ENCODE measurements at places on chromosomes 16 and 17.

GRCh38 chr17:6454495-6455320, 10.5 kb downstream of the PIMREG start:
- no peak for DNase-seq

GRCh38 chr17:27466376-27466742, 10.1 kb downstream of the KSR1 start:
- no peak for DNase-seq

GRCh38 chr17:75720656-75721462, at the start of gene ITGB4:
Gene ITGB4, plus strand, starts transcription at chr17:75721459. Its CDS starts 3,245 bp downstream, at chr17:75724704.
- peak; percentile 44 for DNase-seq

DNA sequence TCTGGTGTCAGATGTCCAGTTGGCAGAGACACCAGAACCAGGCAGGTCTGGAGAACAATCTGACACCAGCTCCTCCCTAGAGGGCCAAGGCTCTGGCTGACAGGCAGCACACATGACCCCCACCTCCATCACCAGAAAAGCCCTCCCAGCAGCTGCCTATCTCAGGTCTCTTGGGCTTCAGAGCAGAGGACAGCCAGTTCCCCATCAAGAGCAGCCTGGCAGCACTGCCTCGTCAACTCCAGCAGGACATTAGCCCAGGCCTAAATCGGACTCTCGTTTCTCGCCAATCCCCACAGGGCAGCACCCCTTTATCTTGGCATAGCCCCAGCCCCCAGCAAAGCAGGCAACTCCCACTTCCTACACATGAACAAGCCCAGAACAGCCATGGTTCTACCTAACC, 4.4 kb downstream of the JUP start:
- DNase-seq, result no peak

GRCh38 chr17:28090551-28090950, 48.1 kb downstream of the NLK start:
- DNase-seq, result no peak

DNA sequence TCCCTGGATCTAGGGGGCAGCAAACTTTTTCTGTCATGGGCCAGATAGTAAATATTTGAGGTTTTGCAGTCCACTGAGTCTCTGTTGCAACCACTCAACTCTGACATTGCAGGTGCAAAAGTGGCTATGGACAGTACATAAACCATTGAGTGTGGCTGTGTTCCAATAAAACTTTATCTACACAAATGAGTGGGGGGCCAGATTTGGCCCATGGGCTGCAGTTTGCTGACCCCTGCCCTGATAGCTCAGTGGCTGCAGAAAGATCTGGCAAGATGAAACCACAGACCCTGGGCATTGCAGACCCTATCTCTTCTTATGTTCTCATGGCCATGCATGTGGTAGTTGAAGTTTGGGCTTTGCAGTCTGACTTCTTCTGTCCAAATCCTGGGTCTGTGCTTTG, 440.5 kb downstream of the SLC39A11 start:
- DNase-seq, result no peak

DNA sequence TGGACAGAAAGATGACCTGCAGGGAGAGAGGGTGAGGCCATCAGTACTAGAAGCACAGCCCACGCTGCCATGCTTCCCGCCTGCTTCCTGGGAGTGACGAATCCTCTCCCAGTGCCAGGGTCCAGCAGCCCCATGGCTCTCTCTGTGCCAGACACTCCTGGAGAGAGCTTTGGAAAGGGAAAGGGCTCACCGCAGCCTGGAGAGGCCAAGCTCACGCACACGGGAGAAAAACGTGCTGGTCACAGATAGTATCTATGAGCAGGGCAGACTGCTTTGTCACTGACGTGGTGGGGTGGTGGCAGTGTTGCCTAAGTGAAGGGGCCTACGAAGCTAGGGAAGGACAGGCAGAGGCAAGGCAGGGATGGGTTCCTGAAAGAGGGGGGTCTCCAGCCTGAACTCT, 5.4 kb downstream of the WBP2 start:
- no peak for DNase-seq

DNA sequence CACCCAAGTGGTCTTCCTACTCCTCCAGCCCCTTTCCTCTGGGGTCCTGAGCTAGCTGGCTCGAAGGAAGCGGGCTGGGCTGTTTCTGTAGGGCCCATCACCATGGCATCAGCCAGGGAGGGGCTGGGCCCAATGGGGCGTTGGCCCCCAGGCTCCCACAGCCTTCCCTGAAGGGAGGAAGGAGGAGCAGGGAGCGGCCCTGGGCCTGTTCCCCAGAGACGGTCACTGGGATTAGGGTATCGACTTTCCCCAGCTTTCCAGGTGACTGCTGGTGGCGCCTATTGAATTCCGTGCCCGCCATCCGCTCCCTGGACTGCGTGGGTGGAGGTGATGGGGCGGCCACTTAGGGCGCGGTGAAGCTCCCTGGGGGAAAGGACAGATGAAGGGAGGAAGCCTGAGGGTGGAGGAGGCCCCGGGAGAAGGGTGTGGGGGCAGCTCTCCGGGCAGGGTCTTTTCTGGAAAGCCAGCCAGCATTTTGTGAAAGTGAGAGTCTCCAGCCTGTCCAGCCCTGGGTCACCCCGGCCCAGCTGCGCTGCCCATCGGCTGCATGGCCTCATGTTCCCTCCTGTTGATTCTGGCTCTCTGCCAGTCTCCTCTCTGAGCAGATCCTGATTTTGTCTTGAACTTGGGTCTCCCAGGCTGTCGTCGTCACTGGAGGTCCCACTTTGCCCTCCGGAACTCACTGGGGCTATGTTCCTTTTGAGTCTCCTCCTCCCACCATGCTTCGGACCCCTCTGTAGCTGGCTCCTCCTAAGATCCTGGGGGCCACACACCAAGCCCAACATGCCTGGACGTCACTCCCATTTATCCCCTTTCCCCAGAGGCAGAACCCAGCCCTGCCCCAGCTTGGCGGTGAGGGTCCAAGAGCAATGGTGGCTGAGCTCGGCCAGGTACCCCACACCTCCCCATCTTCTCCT, 9.8 kb downstream of the NHERF1 start:
- no peak for DNase-seq

Data from GM18507 (cell line).